ENCODE measurements at places on chromosomes 7 and 10. TPM values are rescaled to one million over a fixed set of nuclear protein-coding genes. Genes with fewer than 3 reads are reported as not detected.

ACSL5 gene
- total RNA-seq = 3.7 TPM

PGAM2 gene
- 433 TPM for total RNA-seq

HERC4 gene
- 76.1 TPM for total RNA-seq

TAX1BP1 gene
- total RNA-seq = 84.7 TPM

RAB11FIP2 gene
- 36.8 TPM for total RNA-seq

SH2B2 gene
- 15.9 TPM for total RNA-seq

PRKRIP1 gene
- 35.2 TPM for total RNA-seq

DNAAF5 gene
- total RNA-seq = 22.5 TPM

MTURN gene
- 126 TPM for total RNA-seq

ANKRD30A gene
- not detected for total RNA-seq

CYP2C18 gene
- total RNA-seq = 8.4 TPM

SH2D4B gene
- not detected for total RNA-seq

ARHGAP22 gene
- total RNA-seq = 2.1 TPM

CNTNAP2 gene
- 1.9 TPM for total RNA-seq

ITGA8 gene
- 18.8 TPM for total RNA-seq

CACNB2 gene
- total RNA-seq = 3.3 TPM

FAM20C gene
- total RNA-seq = 29.7 TPM

All from tongue (tissue), 3 donors.